BJ (cell line): ENCODE measurements at places on chromosomes 6 and 20.
A peak's percentile ranks its signal among the peaks of the same experiment; 100 is the strongest.

- DNase-seq: no peak
Measured at GRCh38 chr6:52306972-52307870, 22.7 kb upstream of the MCM3 start.

- no peak for DNase-seq
Measured at GRCh38 chr20:44733341-44734069, 12.2 kb upstream of the KCNK15 start.

- no peak for DNase-seq
Measured at GRCh38 chr6:5471044-5471443, 209.7 kb downstream of the FARS2 start.

GRCh38 chr6:53264915-53265607, 83.7 kb downstream of the ELOVL5 start:
- DNase-seq: no peak

GRCh38 chr20:33119725-33120720, 40.6 kb downstream of the BPIFB4 start:
- no peak for DNase-seq

DNA sequence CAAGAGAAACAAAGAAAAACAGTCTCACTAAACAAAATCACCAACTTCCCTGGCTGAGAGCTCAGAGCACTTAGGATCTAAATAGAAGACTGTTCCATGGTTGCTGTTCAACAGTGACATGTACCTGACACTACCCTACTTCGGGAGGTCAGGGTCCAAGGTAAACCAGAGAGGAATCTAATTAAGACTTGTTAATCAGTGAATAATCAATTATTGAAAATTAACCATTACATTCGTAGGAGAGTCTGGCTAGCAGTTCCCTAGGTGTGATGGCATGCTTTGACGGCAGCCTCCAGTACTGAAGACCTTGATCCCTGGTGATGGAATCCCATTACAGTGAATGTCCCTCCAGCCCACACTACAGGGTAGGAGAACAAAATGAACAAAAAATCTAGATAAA, 154.0 kb upstream of the AFDN start:
- DNase-seq: no peak

- peak; percentile 82 for DNase-seq
Measured at GRCh38 chr20:63835021-63835858, 4.2 kb upstream of the ZBTB46 start.

GRCh38 chr6:149701714-149702113, 16.2 kb downstream of the LATS1 start:
- DNase-seq: no peak

DNA sequence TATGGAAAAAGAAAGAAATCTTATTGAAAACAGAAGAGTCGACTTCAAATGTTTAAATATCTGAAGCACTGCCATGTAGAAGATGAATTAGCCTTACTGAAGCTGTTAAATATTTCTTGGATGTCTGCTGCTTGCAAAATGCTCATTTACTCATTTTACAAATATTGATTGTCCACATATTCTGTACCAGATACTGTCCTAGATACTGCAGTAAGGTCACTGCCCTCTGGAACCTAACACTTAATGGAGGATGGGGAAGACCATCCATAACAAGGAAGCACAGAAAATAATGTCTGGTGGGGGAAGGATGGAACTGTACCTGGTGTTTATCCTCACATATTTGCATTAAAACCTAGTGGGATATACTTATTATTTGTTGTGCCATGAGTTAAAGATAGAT, 99.0 kb downstream of the RCAN2 start:
- DNase-seq: no peak

- DNase-seq: no peak
Measured at GRCh38 chr6:65680232-65680631, 26.8 kb downstream of the EYS start.

DNA sequence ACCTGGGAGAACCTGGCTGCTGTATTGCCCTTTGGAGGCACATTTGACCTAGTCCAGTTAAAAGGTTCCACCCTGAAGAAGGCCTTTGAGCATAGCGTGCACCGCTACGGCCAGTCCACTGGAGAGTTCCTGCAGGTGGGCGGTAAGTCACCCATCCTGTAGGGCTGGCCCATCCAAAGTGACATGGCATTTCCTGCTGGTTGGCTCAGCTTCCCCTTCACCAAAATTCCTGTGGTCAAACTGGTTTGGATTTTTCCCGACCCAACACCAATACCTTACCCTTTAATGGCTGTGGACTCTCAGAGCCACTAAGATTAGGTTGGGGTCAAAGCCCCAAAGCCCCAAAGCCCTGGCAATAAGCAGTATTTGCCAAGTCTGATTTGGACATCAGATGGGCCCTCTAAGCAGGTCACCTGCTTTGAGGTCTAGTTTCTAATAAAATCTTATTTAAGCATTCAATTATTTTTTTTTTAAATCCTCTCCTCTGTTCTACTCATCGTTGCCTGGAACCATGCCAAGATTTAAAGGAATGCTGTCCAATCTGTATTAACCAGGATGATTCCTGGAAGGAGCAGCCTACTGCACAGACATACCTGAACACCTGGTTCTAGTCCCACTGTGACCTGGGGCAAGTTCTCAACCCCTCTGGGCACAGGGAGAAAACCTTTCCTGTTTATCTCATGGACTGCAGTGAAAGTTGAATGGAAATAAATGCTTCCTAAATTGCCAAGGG, 40.8 kb downstream of the NT5E start:
- DNase-seq: no peak

- no peak for DNase-seq
Measured at GRCh38 chr20:10611357-10611756, 62.4 kb downstream of the JAG1 start.

DNA sequence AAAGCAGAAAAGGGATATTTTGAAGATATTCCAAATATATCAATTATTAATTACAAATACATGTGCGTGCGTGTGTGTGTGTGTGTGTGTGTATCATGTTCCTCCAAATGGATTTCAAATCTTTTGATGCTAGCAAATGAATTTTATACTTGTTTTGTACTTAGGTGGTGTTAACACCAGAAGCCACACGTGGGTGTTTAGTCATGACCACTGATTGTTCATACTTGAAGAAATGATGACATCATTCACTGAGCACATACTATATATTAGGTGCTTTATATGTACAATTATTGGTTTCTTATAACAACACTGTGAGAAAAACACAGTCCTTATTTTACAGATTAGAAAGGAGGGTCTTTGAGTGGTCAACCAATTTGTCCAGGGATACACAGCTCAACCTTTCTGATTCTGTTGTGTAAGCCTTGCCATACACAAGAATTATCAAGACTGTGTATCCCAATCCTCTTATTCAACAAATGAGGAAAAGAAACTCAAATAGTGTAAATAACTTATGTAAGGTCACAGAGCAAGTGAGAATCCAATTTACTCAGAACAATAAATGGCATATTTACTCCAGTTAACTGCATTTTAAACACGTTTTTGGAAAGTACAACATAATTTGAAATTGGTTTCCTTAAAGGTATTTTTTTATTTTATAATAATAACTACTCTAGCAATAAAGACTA, 88.5 kb downstream of the BCAS1 start:
- DNase-seq: no peak

DNA sequence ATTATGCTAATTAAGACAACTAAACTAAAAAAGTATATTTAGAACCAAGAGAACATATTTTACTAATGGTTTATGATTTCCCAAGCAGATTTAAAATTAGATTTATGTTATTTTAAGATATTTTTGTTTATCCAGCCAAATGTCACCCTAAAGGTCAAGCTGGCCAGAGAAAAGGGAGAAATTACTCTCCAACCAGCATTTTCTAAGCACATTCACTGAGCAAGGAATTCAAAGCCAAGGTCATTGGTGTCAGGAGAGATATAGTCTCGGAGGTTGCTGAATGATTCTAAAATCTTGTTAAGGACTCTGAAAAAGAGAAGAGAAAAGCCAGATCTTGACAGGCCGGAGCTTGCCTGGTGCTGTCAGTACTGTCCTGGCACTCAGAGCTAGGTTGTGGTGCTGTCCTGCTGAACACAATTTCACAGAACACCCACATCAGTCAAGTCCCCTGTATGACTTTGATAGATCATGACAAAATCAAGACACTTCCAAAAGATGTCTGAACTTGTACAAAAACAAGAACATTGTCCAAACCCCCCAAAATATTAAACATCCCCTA, 222.3 kb upstream of the SMLR1 start:
- no peak for DNase-seq

GRCh38 chr6:2554651-2555260, 196.0 kb downstream of the MYLK4 start:
- DNase-seq: no peak

GRCh38 chr6:34027445-34027936, 118.4 kb downstream of the GRM4 start:
- DNase-seq: no peak

DNA sequence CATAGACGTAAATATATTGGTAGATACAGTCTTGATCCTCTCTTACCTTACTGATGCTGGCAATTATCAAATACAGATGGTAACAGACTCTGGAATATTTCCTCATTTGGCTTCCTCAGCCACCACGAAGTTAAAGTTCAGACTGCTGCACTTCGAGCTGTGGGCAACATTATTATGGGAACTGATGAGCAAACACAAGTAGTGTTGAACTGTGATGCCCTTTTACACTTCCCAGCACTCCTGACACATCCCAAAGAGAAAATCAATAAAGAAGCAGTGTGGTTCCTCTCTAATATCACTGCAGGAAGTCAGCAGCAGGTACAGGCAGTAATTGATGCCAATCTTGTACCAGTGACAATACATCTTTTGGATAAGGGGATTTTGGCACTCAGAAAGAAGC, 162.7 kb upstream of the NT5E start:
- DNase-seq: no peak

DNA sequence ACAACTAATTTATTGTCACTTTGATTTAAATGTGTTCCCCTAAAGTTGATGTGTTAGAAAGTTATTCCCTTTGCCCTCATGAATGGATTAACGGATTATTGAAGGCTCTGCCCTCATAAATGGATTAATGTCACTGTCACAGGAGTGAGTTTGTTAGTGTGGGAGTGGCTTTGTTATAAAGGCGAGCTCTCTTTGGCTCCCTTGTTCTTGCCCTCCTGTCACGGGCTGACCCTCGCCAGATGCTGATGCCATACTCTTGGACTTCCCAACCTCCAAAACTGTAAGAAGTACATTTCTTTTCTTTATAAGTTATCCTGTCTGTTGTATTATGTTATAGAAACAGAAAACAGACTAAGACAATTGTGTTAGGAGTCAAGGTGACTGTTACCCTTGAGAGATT, 22.7 kb upstream of the POPDC3 start:
- DNase-seq: no peak

- DNase-seq: no peak
Measured at GRCh38 chr6:49409951-49410542, 53.0 kb downstream of the MMUT start.

- DNase-seq: no peak
Measured at GRCh38 chr6:75824160-75824559, 75.1 kb downstream of the MYO6 start.

- no peak for DNase-seq
Measured at GRCh38 chr20:11091511-11091910, 417.7 kb upstream of the JAG1 start.

- no peak for DNase-seq
Measured at GRCh38 chr6:144347448-144347759, 62.3 kb downstream of the UTRN start.

DNA sequence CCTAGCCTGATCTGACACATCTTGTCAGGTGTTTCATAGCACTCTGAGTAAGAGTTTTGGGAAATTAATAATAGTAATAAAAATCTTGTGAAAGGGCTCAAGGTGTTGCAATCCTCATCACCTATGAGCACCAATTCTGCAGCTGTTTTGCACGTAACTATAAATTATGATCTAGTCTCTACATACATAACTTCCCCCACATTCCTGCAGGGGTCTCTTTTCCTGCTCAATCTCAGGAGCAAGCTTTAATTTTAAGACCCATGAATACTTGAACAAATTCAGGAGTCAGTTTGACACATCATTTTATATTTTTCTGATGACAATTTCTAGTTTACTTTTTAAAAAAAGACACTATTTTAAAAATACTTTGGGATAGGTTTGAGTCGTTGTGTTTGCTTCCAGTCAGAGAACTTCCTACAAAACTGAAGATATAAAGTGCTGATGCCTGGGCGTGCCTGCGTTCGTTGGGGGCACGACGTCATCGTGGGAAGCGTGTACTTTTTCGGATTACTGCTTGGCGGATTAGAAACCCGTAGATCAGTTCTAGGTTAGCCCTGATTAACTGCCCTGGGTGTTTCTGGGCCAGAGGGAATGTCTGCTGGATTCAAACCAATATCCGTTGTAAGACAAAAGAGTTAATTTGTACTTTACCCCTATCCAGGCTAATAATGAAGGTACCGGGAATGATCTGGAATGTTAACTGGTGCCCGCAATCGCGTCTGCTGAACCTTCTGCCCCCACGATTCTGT, 1.0 kb upstream of the E2F3 start:
- DNase-seq: no peak

GRCh38 chr20:16926626-16927430, 178.7 kb downstream of the OTOR start:
- DNase-seq: no peak

- DNase-seq: no peak
Measured at GRCh38 chr20:41524980-41525613, 93.1 kb downstream of the CHD6 start.

DNA sequence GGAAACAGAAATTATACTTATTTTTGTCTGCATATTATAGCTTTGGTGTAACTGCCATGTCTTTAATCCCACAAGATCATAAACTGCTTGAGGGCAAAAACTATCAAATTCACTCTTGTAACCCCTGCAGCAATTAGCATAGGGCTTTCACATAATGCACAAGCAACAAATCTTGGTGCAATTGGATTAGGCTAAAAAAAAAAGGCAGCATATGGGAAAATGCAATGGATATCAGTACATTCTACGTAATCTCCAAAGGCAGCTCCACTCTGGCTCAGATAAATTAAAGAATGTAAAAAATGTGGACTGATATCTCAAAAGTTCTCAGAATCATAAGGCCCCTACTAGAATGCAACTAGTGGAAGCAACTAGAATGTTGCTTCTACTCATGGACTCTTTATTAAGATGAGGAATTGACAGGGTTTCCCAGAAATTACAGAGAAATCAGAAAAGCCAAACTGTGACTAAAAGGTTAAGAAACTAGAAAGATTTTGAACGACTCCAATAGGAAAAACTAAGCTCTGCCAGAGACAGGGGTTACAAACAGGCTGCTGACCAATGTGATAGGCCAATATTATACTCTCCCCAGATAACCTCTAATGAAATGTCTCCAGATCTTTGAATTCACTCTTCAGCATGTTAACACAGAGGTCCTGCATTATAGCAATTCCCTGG, 55.0 kb downstream of the FILIP1 start:
- DNase-seq: no peak

DNA sequence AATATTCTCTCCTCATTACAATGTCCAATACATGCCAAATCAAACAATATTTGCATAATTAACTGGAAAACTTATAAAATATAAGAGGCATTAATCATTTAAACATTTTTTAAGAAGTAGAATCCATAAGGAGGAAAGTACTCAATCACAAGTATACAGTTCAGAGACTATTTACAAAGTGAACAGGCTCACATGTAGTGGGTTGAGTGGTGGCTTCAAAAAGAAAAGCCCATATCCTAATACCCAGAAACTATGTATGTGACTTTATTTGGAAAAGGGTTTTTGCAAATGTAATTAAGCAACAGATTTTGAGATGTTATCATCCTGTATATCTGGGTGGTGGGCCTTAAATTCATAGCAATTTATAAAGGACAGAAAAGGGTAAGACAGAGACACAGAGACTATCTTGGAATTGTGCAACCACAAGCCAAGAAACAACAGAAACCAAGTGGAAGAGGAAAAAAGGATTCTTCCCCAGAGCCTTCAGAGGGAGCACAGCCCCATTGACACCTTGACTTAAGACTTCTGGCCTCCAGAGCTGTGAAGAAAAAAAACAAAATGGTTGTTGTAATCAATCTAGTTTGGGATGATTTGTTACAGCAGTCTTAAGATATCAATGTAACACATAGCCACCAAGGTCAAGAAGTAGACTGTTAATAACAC, 32.7 kb upstream of the CRISP1 start:
- no peak for DNase-seq
